ENCODE measurements at places on chromosomes 3 and 15.

DNA sequence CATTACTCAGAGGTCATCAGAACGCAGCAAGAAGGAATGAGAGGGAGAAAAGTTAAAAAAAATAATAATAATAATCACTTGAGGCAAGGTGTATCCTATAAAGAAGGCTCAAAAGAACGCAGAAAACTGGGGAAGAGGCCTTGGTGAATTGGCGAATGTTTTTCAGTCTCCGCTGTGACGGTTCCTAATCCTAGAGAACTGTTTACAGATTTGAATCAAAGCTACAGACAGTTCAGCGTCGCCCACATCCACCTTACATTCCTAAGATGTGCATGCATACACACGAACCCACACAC lies 634 bp downstream of the ZMAT3 start:
- DNase-seq, result no peak

- no peak for DNase-seq
Observed at GRCh38 chr3:126450744-126451143, 24.9 kb downstream of the ZXDC start.

DNA sequence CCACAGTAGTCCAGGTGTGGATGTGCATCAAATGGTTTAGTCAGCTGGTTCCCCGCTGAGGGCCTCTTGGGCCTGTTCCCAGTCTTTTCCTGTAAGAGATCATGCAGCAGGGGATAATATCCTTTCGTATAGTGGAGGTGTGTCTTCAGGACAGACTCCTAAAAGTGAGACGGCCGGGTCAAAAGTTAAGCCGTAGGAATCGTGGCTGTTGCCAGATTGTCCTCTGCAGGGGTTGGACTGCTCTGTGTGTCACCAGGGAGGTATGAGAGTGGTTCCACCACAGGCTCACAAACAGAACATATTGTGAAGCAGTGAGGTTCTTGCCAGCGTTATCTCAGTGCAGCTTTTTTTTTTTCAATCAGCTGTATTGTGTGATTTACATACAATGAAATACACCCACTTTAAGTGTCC lies 95.0 kb downstream of the VGLL4 start:
- DNase-seq, result peak; percentile 84

DNA sequence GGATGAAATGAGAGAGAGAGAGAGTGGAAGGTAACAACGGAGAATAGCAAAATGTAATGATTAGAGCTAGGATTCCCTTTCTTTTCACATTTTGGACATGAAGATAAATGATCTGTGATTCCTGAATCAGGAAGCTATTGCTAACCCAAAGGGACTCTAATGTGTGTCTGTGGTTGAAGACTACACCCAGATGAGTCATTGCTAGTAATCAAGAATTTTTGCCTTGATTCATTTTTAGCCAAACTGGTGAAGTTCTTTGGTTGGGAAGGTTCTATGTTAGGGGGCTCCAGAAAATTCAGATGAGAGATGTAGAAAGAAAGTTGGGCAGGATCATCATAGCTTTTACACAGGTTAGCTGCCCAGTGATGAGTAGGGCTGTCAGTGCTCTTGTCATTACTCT lies 116.4 kb downstream of the DUT start:
- DNase-seq, result peak; percentile 37

DNA sequence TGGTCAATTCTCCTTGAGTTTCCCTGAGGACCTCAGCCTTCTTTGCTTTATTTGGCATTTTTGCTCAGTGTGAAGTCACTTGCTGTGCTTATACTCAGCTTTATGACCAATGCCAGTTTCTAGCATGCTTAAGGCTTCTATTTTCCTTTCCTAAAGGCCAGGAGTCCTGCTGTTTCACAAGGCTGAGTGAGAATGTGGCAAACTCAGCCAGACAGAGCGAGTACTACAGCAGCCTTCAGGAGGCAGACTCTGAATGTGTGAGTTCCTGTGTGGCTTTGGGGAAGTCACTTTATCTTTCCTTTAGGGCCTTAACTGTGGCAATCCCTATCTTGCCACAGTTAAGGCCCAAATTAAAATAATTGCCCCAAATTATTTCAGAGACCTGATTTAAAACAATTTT lies 213.2 kb upstream of the MRPL3 start:
- no peak for DNase-seq

GRCh38 chr15:89186803-89187202 lies 34.6 kb downstream of the RLBP1 start:
- DNase-seq, result no peak

- no peak for DNase-seq
Observed at GRCh38 chr3:180700941-180701340, 21.7 kb upstream of the CCDC39 start.

GRCh38 chr15:41730543-41730942 lies 43.7 kb upstream of the MAPKBP1 start:
- peak; percentile 92 for DNase-seq

DNA sequence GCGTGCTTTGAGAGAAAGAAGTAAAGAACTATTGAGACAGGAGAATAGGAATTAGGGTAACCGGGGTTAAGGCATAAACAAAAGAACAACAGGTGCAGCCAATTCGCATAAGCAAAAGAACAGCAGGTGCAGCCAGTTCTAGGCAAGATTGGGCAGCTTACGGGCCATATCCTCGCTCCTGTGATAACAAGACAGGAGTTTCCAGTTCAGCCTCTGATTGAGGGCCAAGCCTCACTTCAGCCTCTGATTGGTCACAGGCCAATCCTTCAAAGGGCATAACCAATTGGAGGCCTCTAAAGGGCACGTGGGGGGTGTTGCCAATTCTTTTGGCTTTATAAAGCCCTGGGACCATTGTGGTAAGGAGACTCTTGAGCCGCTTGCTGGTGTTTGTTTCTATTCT lies 143.5 kb downstream of the GADL1 start:
- DNase-seq, result no peak

DNA sequence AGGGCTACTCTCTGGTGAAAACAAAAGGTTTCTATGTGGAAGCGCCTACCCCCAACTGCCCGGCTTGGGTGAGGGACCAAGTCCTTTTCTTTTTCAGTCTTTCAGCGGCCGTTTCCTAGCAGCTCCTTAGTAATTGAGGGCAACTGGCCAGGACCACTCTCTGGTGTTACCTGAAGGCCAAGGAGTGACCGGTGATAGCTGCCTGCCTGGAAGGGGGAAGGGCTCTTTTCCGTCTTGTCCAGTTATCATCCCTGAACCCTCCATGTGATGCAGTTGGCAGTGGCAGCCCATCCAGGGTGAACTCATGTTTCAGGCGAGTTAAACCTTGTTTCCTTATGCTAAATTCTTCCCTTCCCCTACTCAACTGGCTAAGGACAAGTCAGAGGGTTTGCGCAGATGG lies 33.3 kb downstream of the RHCG start:
- no peak for DNase-seq
